ENCODE measurements at places on chromosomes 2 and 18.

DNA sequence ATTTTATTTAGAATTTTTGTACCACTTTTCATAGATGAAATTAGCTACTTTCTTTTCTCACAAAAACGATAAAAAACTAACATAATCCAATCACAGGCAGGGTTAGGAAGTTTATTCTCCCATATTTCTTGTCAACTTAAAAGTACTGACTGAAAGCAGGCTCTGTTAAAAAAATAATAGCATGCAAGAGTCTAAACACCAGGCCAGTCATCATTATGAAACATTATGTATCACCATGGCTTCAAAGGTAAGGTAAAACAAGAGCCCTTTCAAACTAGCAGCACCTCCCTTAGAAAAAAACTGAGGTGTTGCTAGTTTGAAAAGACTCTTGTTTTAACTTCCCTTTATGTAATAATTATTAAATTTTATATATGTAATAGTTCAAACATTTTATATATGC, 848.0 kb downstream of the RNF144A start:
- DNase-seq = no peak

DNA sequence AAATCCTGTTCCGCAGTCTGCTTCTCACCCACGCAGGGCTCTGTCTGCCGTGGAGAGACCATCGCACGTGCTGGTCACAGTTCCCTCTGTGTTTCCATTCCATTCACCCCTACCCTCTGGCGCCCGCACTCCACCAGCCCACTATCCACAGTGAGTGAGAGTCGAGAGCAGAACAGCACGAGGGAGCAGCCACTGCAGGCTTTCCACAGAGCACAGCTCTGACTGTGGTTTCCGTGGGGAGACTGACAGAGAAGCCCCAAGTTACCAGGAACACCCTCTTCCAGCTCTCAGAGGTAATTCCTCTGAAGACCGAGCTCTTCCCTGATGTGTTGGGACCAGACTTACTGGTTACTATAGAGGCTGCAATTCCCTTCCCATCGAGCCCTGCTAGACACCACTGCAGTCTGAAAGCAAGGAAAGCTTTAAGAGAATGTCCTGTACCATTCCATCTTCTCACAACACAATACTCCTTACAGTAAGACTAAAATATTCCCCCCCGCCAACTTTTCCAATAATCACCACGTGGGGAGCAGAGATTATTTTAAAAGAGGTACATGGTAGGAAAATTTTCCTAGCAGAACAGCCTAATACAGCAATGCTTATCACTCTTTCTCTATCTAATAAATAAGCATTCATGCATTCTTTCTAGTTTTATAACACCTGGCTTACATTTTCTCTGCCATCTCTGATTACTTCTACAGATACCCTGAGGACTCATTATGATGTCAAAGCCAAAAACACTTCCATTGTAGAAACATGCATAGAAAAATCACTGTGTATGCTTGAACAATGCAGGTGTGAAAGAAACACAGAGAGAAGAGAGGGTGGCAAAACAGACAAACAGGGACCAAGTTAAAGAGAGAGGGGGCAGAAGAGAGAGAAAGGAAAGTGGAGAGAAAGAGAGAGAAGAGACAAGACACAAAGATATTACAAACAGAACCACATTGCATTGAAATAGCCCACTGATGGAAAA, 4.7 kb downstream of the MYT1L start:
- no peak for DNase-seq

DNA sequence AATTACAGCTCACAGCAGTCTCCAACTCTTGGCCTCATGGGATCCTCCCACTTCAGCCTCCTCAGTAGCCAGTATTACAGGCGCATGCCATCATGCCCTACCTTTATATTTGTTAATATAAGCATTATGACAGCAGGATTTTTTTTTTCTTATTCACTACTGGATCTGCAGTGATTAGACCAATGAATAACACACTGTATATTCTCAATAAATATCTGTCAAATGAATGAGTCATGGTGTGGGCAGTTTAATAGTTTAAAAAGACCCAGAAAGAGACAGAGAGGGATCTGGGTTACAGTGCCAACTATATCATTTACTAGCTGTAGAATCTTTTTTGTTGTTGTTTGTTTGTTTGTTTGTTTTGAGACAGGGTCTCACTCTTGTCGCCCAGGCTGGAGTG, 62.4 kb upstream of the LTBP1 start:
- no peak for DNase-seq

GRCh38 chr18:62682371-62682770, 33.0 kb upstream of the PHLPP1 start:
- DNase-seq = no peak

DNA sequence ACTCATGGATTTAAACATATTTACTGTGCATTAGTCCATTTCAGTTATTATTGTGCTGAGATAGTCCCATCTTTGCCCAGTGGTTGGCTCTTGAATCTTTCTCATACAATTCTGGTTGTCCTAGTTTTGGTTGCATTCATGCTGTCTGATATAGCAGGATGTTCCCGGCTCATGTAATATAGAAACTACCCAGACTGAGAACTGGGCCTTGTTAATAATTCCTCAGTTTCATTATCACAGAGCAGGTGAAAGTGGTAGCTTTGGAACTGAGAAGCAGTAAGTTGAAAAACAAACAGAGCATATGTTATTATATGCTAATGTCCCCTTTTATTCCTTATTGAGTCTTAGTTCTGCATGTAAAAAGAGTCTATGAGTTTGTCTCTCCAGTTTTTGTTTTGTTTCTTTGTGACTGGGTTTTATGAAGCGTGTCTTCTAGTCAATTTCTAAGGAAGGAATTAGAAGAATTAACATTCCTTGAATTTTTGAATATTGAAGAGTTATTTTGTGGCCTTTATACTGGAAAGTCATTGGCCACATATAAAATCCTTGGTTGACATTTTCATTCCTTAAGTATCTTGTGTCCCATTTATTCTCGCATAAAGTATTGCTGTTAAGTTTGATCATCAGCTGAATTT, 43.3 kb downstream of the EIF5B start:
- no peak for DNase-seq

DNA sequence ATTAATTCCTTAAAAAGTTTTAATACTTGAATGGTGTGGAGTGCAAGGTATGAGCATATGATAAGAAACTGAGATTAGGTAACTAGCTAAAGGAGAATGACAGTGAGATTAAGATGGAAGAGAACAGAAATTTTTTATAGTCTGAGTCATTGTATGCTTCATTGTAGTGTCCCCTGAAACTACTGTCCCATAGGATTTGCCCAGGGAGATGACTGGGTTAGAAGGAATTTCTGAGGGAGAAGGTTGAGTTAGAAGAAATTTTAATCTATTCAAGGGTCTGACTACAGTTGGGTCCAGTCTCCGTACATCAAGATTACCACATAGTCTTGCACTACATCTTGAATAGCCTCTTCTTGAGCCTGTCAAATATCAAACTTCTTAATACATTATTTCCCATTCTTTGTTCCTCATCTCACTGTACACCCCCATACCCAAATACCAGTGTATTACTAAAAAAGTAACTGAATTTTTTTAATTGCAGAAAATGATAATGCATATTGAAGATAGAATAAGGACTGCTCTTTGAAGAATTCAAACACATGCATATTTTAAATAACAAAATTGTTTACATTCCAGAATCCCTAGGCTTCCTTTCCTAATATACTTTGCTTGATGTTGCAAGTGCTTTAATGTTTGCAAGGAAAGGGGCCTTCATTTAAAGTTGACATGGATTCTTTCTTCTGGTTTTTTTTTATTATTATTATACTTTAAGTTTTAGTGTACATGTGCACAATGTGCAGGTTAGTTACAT, 314.3 kb upstream of the COL3A1 start:
- no peak for DNase-seq

DNA sequence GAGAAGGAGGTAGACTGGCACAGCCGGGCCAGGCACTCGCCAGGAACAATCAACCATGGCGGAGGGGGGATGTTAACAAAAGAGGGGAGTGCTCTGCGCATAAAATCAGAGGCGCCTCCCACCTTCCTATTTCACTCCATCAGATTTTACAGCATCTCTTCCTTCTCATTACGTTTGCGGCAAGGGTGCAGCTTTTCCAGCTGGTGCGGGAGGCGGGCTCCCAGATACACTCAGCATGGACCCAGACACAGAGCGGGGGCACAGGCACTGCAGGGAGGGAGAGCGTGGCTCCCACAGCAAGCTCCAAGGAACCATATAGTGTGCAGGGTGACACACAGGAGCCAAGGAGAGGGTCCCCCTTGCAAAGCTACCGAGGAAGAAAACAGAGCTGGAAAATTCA, 176.3 kb downstream of the EIPR1 start:
- DNase-seq = no peak

DNA sequence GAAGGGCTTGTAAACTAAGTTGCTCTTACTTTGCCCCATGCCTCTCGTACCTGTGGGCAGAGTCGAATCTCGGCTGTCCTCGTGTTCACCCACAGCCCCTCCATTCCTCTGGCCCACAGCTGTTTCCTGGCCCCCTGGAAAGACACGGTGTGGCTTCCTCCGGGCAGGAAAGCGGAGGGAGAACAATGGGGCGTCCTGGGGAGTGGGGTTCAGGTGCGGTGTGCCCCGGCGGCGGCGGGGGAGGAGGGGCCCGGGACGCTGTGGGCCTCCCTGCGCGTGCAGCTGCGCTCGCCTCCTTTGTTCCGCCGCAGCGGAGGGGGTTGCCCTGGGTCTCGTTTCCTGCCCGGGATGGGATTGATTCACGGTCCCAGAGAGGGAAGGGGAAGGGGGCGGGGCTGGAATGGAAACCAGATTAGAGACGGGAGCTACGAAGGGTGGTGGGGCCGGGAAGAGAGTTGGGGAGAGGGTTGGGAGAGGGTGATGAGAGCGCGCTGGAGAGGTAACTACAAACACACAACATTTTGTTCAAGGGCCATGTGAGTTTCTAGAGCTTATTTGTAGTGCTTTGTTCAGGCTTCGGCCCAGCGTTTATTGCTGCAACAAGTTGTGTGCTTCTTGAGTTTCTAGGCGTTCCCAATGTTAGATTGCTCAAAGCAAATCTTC, 796 bp downstream of the MYO1B start:
- DNase-seq = no peak

DNA sequence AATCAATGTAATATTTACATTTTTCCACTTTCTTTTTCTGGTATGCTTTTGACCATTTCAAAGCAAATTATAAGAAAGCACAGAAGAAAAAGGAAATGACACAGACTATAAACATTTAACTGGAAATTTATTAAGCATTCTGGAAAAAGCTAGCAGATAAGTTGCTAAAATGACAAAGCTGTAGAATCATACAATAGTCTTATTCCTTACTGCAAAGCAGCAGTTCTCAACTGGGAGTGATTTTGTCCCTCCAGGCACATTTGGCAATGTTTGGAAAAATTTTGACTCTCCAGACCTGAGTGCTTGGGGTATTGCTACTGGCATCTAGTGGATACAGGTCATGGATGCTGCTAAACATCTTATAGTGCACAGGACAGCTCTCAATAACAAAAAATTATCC, 75.1 kb downstream of the MBD5 start:
- DNase-seq = no peak

DNA sequence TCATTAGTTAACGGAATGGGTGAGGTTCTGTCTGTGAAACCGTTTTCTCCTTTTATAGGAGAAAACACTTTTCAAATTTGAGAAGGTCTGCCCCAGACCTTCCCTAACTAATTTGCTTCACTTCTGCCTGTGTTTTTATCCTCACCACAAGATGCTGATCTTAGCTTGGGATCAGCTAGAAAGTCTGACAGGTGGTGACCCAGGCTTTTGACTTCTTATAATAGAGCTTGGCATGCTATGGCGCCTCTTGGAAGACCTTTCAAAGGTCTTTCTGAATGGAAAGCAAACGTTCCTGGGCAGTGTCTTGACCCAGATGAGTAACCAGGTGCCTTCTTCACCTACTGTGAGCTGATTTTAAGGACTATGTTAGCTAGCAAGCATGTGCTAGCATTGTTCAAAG, 91.4 kb downstream of the LYPD6 start:
- DNase-seq = no peak

DNA sequence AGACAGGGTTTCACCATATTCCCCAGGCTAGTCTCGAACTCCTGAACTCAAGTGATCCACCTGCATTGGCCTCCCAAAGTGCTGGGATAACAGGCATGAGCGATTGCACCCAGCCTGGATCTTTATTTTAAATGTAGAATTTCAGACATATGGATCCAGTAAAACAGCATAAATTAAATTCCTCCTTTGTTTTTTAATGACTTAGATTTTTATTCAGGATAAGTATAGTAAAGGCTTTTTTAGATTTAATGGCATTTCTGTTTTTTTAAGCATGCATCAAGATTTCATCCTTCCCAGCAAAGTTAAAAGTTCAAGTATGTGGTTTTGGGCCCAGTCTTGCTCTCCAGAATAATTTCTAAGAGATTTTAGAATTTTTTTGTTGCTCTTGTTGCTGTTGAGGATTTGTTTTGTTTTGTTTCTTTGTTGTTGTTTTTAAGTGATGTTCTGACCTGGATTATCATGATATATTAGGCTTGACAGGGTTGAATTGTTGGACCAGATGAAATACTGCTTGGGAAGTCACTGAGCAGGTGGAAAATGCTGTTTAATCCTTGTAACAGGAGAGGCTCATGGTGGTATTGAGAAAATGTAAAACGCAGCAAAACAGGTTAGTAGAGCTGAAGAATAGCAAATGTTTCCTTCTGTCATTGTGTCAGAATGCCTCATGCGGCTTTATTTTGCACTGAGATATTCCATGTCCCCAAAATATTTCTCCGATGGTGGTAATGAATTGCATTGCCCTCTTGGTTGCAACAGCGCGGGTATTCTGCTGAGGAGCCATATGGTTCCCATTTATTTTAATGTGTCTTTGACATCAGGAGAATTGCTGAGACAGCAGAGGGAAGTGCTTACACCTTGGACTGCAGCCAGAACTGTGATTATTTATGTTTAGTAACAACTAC, 147.9 kb downstream of the GALNT3 start:
- DNase-seq = no peak

DNA sequence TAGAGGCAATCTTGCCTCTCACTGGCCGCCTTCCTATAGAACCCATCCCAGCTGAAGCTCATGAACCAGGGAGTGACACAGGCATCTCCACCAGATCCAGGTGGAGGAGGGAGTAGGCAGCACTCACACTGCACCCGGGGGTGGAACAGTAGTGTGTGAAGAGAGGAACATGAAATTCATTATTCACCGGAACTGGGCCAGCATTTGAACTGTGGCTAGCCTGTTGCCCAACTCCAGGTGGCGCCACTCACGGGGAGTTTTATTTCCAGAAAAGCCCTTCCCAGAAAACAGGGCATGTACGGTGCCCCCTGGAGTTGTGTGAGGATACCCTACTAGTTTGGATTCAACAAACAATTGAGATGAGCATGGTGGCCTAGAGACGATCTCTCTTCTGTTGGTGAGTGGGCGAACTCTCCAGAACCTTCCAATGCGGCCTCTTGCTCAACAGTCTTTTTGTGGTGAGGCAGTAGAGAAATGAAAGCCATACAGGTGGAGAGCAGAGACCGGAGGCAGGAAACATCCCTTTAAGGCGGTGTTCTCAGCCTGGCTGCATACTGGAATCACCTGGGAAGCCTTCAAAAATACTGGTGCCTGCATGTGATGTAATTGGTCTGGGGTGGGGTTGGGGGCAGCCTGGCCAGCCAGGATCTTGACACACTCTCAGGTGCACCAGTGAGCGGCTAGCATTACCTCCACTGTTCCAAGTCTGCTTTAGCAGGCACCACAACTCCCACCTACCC, 73.5 kb upstream of the NEDD4L start:
- no peak for DNase-seq

- DNase-seq = no peak
Measured at GRCh38 chr2:234595829-234596228, 98.9 kb upstream of the ARL4C start.

All from AML-193 (cell line).